ENCODE measurements at places on chromosomes 1 and 21.

GRCh38 chr1:31273619-31274018 is 23.0 kb downstream of the SNRNP40 start:
- DNase-seq: no peak

DNA sequence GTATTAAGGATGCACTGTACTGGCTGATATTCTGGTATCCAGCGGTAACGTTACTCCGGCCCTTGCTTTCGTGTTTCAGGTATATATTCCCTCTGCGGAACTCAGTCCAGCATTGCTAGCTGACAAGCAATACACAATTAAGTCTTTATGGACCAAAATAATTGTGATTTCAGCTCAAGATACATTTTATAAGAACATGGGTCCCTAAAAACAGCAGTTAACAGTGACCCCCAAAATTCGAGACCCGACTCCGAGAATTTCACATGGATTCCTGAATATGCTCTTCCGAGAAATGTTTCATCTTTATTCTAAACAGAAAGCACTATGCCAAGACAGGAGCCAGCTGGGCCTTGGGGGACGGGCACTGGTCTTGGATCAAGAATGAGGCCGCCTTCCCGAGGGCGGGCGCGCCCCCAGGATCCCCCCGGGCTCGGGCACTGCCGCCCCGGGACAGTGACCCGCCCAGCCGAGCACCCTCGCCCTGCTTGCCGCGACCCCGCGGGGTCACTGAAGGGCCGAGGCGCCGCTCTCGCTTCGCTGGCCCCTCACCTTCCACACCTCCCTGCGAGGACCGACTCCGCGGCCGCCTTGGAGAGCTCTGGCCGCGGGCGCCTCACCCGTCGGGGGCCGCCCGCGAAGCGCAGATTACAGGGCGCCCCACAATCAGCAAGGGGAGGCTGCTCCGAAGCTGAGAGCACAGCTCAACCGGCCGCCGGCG is 610 bp downstream of the SCYL3 start:
- no peak for DNase-seq

DNA sequence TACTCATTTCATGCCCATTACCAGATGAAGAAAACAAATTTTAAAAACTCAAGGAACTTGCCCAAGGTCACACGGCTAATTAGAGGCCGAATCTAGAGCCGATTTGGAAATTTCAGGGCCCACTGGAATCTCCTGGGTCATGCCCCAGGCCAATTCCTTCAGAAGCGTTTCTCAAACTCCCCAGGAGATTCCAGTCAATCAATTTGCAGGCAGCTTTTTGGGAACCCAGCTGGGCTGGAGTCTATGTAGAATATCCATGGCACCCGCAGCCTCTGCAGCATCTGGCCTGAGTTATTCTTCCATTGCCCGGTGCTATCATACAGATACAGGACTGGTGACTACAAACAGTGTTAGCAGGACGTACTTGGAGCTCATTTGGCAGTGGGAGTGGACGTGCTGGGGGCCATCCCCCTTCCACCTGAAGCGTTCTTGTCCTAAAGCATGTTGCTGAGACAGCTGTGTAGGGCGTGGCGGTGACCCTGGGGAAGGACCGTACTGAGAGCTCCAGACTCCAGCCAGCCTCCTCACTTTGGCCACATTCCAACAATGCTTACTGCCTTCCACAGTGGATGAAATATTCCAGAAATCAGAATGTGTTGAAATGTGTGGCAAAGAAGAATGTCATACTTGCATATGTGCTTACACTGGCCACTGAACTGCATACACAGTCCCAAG is 38.3 kb downstream of the ABCG1 start:
- DNase-seq: no peak

GRCh38 chr1:87338566-87338965 is 9.9 kb downstream of the LMO4 start:
- no peak for DNase-seq

DNA sequence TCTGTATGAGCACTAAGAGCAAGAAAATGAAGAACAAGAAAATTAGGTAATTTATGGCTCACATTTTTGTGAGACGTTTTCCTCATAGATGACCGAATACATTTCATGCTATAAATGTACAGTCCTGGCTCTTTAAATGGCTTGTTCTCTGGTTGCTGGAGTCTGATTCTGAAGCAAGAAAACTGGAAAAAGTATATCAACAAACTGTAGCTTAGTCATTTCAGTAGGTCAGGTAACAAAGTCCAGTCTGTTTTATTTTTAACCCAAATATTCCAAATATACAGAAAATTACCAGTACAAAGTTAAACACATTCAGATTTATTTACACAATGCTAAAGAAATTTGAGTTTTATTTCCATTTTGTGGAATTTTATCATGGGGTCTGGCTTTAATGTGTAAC is 2.5 kb upstream of the MYBPHL start:
- no peak for DNase-seq

DNA sequence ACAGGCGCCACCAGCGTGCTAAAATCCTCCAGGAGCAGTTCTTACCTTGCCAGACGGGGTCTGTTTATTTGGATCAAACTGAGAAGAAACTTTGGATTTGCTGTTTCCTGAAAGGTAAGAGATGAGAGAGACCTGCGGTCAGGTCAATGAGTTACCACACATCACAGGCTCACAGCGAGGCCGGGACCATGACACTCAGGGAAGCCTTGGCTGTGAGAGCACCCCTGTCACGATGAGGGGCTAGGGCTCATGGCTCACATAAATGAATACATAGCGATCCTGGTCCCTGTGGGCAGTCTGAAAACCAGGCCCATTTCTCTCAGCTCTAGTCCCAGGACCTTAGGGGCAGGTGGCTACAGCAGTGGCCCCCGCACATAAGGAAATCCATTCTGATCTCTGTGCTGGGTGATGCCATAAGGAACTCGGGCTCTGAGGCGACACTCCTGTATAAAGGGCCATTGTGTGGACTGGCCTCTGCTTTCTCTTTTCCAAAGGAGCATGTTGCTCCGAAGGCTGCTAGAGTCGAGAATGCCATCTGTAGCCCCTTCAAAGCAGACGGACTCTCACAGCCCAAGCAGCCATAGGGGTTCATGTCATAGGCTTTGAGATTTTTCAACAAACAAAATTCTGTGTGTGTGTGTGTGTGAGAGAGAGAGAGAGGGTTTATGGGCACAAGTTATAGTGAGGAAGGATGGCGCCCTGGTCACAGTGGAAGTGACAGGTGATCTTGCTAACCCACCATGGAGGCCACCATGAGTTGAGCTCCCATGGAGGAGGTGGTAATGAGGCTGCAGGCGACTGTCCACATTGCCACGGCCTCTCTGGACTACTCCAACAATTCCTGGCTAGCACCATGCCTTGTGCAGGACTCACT is 9.0 kb upstream of the SRM start:
- no peak for DNase-seq

DNA sequence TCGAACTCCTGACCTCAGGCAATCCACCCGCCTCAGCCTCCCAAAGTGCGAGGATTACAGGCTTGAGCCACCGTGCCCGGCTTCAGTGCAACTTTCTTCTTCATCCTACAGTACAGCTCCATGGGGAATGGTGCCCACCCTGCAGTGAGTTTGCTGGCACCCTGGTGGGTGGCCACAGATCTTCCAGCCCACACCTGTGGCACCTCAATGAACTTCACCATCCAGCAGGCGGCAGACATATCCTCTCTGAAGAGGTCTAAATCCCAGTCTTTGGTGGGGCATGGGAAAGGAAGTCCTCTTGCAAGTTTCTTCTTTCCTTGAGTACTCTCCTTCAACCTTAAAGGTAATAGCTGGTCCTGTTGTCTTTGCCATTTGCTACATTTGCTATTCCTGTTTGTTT is 18.1 kb upstream of the ZBTB8A start:
- no peak for DNase-seq

- no peak for DNase-seq
These were observed 11.8 kb upstream of the PGD start for GRCh38 chr1:10386761-10387676.

DNA sequence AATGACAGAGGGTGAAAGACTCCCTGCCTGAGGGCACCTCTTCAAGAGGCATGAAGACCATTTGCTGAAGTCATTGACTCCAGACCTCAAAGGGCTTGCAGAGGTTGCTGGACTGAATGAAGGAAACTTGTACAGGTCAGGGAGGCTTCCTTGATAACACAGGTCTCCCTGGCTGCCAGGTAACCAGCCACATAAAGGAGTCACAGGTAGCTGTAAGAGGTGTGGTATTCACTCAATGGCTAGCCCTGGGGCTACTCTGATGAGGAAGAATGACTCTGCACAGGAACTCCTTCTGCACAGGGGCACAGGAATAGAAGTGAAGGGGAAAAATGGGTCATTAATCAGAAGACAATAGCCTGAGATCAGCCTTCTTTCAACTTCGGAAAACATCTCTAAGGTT is 187.5 kb downstream of the LMX1A start:
- no peak for DNase-seq

DNA sequence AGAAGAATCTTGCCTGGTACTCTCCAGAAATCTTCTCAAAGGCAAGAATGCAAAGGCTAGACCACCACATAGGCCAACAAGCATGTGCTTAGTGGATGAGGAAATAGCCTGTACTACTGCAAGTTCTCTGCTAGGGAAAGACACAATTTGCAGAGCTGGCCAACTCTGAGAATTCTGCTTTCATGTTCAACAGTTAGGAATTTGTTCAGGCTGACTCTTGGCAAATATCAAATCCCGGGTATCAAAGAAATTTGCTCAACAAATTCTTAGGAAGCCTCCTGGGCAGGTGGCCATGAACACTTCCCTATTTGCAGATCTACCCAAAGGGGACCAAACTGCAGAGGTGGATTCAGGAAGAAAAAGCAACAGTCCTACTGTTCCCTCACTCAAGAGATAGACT is 15.0 kb upstream of the H3-3A start:
- no peak for DNase-seq

GRCh38 chr1:84350550-84350949 is 47.7 kb upstream of the DNASE2B start:
- DNase-seq: no peak

DNA sequence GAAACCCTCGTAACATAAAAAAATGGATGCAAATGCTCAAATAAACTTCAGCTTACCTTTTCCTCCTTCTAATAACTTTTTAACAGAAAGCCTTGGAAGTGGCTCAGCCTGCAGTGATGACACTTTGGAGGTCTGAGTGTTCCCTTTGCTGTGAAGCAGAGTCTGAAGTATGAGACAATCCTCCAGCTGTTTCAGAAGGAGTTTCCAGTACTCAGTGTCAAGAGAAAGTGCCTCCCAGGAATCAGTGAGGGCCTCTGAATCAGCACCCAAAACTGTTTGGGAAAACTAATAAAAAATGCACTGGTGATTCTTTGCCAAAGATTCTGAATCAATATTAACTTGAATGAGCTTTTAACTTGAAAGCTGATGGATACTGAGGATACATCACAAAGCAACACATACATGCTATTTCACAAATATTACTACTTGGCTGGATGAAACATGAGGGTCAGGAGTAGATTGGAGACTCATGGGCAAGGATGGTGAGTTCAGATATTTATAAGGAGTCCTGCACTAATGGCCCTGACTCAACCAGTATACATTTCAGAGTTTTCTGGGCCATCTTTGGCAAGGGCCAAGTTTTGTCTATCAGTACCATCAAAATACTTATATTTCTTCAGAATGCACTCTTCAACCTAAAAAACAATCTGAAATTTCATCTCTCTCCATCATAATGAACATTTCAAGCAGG is 77.0 kb downstream of the IARS2 start:
- DNase-seq: no peak

- DNase-seq: no peak
These were observed 25.5 kb upstream of the CCSAP start for GRCh38 chr1:229368347-229368746.

DNA sequence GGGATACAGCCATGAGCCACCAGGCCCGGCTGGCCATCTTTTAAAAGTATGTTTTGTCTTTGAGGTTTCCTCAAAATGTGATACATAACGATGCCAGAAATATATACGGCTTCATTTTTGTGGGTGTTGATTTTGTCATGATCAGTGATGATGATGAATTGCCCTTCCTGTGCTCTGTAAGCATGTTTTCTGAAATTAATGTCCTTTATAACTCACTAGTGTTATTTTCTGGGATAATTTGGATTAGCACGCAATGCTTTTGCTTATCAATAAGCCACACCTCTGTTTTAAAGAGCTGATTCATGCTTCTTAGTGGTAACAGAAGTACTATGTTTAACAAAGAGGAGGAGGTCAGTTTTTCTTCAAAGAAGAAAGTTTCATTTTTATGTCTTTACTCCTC is 25.6 kb downstream of the PHACTR4 start:
- no peak for DNase-seq

DNA sequence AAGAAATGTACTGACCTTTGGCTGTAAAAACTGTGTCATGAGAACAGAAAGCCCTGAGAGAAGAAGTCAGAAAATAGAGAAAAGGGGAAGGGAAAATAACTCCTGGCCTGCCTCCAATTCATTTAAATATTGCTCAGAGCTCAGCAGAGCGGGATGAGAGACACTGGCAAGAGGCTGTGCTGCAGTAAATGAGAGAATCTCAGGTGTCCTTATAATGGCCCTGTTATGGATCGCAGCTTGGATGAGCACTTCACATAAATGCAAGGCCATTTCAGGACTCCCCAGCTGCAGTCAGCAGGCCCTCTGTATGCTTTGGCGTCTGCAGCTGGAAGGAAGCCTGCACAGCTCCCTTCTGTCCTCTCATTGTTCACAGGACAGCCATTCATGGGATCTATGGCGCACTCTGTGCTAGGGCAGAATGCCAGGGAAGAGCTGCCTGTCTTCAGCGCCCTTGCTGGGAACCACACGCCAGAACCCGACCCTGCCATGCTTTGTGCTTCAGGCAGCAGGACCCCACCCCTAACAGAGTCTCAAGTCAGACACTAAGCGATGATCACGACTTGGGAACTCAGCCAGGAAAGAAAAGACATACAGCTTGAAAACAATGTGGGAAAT is 20.7 kb upstream of the ABCB10 start:
- no peak for DNase-seq

DNA sequence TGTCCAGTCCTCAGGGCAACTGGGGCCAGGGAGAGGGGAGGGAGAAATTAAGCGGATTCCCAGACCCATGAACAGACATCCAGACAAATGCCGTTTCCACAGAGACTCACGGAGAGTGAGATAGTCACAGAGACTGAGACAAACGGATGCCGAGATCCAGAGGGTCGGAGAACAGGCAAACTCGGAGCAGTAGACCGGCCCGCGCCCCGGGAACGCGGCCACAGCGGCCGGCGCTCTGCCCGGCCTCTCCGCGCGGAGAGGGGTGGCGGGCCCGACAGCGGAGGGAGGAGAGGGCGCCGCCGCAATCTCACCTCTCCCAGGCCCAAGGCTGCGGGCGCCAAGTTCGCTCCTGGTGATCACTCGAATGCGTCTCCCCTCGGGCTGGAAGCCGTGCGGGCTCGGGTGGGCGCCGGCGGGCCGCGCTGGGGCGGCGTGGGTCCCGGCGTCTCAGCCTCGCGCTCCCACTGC is 831 bp upstream of the FOXD2 start:
- DNase-seq: no peak

DNA sequence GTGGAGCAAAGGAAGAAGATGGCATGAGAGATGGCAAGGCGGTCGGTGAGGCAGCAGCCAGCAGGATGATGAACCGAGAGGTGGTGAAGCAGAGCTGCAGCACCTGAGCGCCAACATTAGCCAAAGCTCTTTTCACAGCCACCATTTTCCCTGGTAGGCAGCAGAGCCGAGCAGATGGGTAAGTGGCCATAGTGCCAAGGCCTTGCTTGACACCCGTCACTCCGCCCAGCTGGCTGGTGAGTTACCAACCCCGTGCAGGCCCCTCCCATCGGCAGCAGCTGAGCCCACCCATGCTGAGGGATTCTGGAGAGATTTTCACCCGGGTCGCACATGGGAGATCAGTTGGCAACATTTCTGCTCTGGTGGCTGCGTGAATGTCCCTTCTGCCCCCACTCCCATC is 647.7 kb downstream of the PTPRU start:
- DNase-seq: no peak
